Putamen (tissue), 1 donor: ENCODE measurements at places on chromosomes 16 and 17.

- DNase-seq, result no peak
Measured at GRCh38 chr17:73291260-73291801, 20.5 kb downstream of the CDC42EP4 start.

DNA sequence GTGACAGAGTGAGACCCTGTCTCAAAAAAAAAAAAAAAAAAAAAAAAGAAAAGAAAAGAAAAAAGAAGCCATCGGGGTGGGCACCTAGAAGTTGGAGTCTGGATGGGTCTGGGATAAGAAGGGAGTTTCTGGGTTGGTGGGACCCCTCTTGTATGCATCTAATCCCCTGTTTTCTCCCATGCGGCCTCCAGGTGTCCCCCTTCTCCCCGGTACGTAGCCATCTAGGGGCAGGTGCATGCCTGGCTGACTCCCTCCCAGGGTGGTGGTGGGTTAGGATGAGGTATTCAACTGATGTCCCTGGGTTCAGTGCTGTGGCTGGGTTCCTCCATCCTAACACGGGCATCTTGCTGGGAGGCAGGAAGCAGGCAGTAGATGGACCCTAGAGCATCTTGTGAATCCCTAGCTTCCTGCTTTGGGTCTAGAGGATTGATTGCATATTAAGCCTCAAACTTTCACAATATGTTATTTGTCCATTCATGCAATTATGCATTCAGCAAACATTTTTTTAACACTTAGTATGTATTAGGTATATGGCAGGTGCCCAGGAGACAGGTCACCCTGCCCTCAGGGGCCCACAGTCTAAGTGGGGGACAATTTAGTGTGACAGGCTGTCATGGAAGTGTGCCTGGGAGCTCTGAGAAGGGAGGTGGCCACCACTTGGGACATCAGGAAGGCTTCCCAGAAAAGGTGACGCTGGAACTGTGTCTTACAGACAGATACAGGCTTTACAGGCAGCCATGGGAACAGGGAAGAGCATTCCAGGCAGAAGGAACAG is 13.1 kb downstream of the FMNL1 start:
- DNase-seq, result no peak

GRCh38 chr17:80987941-80988461 is 3.6 kb upstream of the CHMP6 start:
- DNase-seq, result no peak

GRCh38 chr17:68592682-68593641 is 8.2 kb downstream of the FAM20A start:
- DNase-seq, result no peak

DNA sequence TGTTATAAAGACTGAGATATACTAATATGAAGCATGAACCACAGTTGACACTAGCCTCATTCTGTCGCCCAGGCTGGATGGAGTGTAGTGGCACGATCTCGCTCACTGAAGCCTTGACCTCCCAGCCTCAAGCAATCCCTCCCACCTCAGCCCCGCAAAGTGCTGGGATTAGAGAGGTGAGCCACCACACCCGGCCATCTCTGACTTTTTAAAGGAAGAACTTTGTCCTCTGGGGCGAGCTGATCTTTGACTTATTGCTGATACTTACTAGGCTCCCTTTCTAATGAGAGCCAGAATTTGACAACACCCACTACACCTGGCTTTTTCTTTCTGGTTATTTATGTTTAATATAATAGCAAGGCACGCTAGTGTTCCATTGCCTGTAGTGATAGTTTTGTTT is 57.2 kb downstream of the CLEC16A start:
- no peak for DNase-seq

GRCh38 chr17:72382971-72383722 is 262.3 kb downstream of the SOX9 start:
- DNase-seq, result no peak

DNA sequence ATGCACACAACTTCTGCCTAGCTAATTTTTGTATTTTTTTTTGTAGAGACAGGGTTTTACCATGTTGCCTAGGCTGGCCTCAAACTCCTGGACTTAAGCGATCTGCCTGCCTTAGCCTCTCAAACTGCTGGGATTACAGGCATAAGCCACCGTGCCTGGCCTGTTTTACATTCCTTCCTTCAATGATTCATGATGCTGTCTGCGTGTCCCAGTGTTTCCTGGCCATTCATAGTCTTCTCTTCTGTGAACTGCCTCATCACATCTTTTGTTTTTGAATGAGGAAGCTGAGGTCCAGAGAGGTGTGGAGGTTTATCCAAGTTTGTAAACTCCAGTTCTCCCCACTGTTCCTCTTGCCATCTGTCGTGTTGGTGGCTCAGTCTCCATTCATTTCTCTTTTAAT is 64.5 kb upstream of the MED9 start:
- DNase-seq, result no peak

- DNase-seq, result peak; percentile 86
Measured at GRCh38 chr17:60641810-60642220, 35.8 kb upstream of the BCAS3 start.

DNA sequence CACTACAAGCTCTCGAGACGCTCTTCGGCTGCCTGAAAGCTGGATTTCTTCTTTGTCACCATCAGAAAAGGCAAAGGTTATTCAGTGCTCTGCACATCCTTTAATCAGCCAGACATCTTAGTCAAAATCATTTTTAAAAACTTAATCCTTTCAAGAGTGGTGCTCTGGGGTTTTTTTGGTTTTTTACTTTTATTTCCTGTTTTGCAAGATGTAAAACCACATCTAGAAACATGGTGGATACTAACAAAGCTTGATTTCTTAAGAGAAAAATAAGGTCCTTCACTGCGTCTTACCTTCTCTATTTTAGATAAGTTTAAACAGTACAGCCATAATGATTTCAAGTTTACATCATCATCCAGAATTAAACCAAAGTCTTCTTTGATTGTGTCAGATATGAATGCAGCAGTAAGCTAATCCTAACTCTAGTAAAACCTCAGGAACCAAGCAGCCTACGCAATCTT is 6.3 kb downstream of the ANKRD11 start:
- DNase-seq, result no peak

DNA sequence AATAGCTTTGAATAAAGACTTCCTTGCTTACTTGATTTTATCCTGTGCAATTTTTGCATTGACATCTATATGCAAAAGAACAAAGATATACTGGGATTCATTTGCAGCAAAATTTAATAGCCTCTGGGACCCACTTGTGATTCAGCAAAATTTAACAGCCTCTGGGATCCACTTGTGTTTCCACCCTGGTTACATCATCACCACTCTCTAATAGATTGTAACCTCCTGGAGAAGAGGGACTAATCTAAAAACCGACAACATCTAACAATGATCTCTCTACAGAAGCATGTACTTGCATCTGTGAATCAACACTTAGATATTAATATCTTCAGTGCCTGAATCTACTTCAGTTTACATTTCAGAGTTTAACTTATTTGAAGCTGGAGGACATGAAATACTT is 202.0 kb upstream of the CPHXL start:
- no peak for DNase-seq

GRCh38 chr17:3647769-3648555 is 11.4 kb downstream of the CTNS start:
- DNase-seq, result peak; percentile 50

- peak; percentile 39 for DNase-seq
Measured at GRCh38 chr16:57576429-57576870, 34.0 kb downstream of the ADGRG5 start.

DNA sequence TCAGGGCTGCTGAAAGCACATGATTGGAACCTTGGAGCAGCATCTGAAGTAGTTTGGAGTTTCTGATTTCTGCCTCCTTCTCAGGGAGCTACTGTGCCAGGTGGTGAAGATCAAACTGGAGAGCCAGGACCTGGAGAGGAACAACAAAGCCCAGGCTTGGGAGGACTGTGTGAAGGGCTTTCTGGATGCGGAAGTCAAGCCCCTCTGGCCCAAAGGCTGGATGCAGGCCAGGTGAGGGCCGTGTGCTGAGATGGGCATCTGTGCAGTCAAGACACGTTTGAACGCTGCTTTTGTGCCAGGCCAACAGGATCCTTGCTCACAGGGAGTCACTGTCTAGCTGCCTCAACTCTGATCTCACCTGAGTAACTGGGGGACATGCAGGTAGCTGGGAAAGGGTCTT is 23.8 kb downstream of the UBN1 start:
- no peak for DNase-seq

GRCh38 chr17:29240968-29241963 is 5.4 kb upstream of the CRYBA1 start:
- DNase-seq, result peak; percentile 28

DNA sequence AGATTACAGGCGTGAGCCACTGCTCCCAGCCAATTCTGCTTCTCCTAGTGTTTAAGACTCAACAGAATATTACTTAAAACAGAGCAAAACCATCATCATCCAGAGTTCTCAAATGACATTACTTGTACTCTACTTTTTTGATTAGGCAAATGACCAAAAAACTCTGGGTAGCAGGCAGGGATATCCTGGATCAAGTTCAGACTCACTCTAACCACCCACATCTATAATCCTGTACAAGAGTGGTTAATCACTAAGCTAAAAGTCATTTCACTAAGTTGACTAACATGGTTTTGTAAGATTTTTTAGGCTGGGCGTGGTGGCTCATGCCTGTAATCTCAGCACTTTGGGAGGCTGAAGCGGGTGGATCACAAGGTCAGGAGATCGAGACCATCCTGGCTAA is 6.8 kb downstream of the NAE1 start:
- no peak for DNase-seq

DNA sequence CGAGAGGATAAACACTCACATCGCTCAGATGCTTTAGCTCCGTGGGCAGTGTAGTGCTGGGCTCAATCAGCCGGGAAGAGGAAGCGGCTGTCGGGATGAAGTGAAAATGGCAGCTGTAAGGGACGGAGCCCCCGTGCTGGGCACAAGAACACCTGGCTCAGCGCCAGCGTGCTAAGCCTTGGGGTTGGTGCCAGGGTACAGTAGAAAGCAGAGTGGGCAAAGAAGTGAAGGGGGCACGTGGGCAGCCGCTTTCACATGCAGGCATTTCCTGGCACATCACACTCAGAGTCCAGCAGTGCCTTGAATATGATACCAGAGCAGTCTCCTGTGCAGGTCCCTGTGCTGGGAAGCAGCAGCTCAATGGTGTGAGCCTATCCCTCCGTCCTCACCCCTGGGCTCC is 51.1 kb upstream of the FOXF1 start:
- DNase-seq, result no peak

- no peak for DNase-seq
Measured at GRCh38 chr17:80791758-80792284, 199.8 kb upstream of the CHMP6 start.

GRCh38 chr17:76808326-76808725 is 59.9 kb upstream of the MGAT5B start:
- no peak for DNase-seq

DNA sequence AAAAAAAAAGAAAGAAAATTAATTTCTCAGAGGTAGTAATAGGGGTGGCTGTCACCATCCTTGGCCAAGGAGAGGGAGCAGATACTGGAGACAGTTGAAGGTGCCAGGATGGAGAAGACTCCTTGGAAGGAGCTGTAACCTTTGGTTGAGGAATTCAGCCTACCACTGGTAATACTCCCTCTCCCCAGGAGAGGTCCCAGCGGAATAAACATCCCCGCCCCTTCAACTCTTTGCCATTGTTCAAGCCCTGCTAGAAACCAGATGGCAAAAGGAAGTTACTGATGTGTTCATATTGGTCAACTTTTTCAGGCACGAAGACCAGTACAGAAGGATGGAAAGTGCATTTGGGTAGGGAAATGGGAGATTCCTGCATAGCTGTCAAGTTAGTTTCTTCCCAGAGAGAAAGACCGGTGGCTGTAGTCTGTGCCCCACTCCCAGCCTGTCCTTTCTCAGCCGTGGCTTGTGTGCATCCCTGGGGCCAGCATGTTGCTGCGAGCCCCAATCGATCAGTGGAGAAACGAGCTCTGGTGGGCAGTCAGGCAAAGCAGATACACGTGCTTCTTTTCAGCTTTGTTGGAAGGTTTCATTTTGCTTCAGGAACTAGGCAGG is 612.1 kb downstream of the MAF start:
- DNase-seq, result no peak

DNA sequence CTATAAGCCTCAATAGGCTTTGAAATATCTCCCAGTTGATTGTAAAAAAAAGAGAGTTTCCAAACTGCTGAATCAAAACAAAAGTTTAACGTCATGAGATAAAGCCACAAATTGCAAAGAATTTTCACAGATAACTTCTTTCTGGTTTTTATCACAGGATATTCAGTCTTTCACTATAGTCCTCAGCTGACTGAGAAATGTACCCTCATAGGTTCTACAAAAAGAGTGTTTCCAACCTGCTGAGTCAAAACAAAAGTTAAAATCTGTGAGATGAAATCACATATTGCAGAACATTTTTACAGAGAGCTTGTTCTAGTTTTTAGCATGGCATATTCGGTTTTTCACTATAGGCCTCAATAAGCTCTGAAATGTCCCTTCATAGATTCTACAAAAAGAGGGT is 559.2 kb downstream of the KCNJ18 start:
- DNase-seq, result no peak

- DNase-seq, result no peak
Measured at GRCh38 chr17:82544431-82545070, 25.0 kb downstream of the FOXK2 start.

DNA sequence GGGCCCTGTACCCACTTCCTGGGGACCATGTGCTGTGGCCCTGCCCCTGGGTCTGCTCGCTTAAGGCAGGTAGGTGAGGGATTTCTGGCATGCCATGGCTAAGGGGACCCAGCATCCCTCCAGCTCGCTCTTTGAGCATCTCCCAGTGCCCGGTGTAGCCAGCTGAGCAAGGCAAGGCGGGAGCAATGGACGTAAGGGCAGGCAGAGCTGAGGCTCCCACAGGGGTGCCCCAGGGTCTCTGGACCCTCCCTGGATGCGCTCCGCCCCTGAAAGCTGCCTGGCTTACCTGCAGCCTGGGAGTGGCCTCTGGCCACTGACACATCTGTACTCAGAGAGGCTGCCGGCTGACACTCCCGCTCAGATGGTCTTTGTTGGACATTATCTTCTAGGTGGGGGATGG is 189.9 kb downstream of the IRF8 start:
- DNase-seq, result no peak

DNA sequence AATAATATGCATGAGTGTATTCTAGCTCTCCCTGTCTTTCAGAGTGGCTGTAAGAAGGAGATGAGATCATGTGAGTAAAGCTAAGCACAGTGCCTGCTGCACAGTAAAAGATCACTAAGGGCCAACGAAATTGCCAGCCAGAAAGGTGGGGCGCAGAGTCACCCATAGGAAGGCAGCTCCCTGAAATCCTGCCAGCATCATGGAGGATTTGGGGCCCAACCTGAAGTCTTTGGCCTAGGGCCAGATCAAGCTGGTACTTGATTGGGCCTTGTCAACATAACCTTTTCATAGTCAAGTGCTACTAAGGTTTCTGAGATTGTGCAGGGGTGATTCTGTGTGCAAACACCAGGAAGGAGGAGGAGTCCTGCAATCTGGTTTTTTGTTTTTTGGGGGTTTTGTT is 16.5 kb downstream of the SCNN1B start:
- DNase-seq, result no peak

DNA sequence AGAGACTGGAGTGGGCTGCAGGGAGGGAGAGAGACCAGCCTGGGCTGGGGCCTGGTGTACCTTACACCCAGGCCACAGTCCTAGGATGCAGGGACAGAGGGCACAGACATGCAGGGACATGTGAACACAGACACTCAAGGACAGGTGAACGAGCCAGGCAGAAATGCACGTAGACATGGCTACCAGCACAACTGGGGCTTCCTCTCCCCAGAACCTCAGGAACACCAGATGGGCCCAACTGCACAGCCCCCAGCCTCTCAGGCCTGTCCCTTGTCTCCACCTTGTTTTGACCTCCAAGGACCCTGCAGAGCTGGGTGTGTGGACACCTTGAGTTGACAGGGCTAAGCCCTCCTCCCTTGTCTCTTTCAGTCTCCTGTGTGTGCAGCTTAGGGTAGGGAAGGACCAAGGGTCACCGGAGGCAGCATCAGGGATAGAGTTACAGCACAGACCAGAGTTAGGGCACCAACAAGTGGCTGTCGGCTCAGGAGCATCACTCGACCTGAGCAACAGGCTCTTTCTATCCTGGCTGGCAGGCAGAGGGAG is 9.2 kb downstream of the SEZ6 start:
- no peak for DNase-seq
